ENCODE measurements at places on chromosomes 11 and 22.

DNA sequence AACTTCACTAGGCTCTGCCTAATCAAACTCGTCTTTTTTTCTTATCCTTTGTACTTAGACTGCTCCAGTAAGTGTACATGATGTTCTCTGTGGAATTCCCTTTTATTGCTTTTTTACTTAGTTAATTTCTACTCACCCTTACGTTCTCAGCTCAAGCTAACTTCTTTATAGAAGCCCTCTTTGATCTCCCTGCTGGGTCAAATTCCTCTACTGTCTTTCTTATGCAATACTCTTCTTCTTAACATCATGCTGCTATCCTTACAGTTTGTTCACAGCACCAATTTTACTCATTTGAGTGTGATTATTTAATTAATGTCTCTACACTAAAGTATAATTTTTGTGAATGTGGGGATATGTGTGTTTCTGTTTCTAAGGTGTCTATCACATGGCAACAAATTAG, 498.3 kb downstream of the CNTN5 start:
- no peak for DNase-seq

- DNase-seq = no peak
Measured at GRCh38 chr22:45472426-45472825, 30.3 kb upstream of the FBLN1 start.

DNA sequence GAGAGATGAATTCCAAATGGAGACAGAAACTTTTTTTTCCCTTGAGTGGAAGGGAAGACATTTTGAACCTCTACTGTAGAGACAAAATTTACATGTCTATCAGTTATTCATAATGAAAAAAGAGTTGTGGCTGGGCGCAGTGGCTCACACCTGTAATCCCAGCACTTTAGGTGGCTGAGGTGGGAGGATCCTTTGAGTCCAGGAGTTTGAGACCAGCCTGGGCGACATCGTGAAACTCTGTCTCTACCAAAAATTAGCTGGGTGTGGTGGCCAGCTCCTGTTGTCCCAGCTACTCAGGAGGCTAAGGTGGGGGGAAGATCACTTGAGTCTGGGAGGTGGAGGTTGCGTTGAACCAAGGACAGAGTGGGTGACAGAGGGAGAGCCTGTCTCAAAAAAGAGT, 4.1 kb downstream of the EED start:
- no peak for DNase-seq

GRCh38 chr11:3189886-3190583, 24.9 kb upstream of the OSBPL5 start:
- DNase-seq = no peak

DNA sequence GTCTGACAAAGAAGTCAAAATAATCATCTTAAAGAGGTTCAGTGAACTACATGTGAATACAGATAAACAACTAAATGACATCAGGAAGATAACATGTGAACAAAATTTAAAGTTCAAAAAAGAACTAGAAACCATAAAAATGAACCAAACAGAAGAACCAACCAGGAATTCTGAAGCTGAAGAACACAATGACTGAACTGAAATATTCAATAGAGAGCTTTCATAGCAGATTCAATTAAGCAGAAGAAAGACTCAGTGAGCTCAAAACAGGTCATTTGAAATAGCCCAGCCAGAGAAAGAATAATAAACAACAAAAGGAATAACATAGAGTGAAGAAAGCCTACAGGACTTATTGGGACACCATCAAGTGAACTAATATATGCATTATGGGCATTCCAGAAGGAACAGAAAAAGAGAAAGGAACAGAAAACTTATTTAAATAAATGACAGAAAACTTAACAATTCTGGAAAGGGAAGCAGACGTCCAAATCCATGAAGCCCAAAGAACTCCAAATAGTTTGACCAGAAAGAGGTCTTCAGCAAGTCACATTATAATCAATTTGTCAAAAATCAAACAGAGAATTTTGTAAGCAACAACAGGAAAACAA, 11.0 kb upstream of the SLC36A4 start:
- no peak for DNase-seq

DNA sequence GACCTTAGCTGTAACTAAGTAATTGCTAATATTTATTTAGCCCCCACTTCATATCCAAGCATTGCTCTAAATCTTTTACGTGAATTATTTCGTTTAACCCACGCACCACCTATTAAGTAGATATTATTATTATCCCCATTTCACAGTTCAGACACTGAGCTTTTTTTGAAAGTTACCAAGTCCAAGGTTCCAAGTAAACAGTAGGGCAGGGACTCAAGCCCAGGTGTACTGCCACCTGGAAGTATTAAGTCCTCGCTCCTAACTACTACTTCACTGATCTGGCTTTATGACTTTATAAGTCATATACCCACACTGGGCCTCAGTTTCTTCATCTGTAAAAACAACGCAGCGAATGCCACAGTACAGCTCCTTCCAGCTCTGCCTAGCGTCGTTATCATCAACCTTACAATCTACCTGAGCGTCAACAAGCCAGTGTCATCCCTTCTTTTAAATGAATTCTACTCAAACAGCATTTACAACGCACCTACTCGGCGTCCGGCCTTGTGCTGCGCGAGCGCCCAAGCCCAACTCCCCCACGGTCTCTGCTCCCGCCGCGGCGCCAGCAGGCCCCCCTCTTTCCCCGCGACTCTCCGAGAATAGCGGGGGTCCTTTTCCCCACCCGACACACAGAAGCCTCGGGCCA, 624 bp downstream of the TMEM41B start:
- no peak for DNase-seq

DNA sequence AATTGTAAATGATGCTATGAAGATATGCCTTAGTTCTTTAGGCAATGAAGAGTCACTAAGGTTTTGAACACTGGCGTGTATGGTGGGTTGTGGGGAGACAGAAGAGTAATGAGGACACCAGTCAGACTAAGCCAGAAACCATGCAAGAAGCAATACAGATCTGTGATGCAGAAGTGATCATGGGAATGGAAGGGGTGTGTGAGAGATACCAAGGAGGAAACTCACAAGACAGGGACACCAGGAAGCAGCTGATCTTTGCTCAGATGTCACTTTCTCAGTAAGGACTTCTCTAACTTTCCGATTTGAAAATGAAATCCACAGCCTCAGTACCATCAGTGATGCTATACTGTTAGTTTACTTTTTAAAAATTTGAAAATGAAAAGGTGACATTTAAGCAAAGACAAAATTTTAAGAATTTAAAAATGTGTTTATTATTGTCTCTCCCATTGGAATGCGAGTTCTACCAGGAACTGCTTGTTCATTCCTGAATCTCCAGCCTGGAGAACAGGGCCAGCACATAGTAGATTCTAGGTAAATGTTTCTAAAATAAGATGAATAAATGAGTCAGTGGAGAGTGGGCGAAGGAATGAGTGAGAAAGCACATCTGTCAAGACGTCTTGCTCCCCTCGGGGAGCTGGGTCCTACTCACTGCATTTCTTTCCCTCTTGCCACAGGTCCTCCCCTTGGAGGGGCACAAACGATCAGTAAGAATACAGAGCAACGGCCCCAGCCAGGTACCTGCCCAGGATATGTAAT, 60.4 kb downstream of the KCNJ1 start:
- no peak for DNase-seq

Measured in activated CD4-positive, alpha-beta T cell treated with anti-CD3 and anti-CD28 coated beads for 4 hours (primary cell).